ENCODE measurements at places on chromosomes 12 and 14. TPM values are rescaled to one million over a fixed set of nuclear protein-coding genes. Genes with fewer than 3 reads are reported as not detected.

The AQP6 gene
- total RNA-seq, result 0.14 TPM

DNA sequence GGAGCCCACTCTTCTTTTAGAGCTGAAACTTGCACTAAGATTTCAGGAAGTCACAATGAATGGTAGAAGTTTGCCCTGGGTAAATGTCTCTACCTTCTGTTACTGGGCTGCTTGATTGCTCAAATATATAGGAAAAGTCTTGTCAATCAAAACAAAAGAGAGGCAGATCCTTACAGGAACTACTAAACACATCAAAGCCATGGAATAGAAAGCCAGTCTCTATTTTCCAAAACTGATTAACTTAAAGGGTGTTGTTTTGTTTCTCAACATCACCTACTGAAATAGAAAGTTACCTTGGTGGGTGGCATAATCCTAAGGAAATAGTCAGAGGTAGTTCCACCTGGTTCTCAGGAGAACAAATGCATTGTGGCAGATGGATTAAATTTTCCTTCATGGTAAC is at the start of gene GPHB5:
Gene GPHB5 (minus strand): TSS at position 101 of the 400 bp plus-strand sequence. CDS start 1,086 bp downstream, outside the sequence.
- H3K27me3 ChIP-seq, result no peaks in the 10 kb centered on the region
- H3K27ac ChIP-seq, result no peak within 1 kb of the TSS
- no peak within 1 kb of the TSS for H3K4me3 ChIP-seq
- no peak for DNase-seq

- no peaks in the 10 kb centered on the region for H3K27me3 ChIP-seq
- H3K4me3 ChIP-seq, result no peak overlapping the region
- H3K4me1 ChIP-seq, result peaks cover 29% of the 10 kb centered on the region
- no peaks in the 10 kb centered on the region for H3K36me3 ChIP-seq
Measured at GRCh38 chr12:67460388-67460787, 188.2 kb upstream of the DYRK2 start.

DNA sequence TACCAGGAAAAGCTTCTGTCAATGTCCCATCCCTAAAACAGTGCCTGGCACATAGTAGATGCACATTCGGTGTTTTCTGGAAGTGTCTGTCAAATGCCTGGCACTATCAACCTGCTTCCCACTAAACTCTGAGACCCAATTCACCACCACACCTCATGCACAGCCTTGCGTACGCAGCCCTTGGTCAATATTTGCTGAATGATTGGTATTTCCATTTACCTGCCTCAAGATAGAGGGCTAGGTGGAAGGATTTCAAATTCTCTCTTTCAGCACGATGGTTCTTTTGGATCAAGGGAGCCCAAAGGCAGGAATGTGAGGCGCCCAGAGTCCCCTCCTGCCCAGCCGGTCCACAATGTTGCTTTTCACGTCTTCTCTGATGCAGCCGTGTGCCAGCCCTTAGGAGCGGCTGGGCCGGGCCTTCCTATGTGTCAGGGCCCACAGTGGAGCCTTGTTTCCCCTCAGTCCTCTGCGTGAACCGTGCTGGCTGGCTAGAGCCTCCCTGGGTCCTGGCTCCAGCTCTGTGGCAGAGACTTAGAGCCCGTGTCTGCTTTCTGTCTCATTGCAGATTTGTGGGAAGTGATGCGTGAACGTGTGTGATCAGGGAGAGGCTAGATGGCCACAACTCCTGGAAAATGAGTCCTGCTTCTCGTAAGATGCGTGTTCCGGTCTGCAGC is 99.9 kb upstream of the RFLNA start:
- no peaks in the 10 kb centered on the region for H3K4me1 ChIP-seq
- H3K36me3 ChIP-seq, result no peaks in the 10 kb centered on the region
- no peaks in the 10 kb centered on the region for H3K27me3 ChIP-seq
- no peak for DNase-seq
- no peak overlapping the region for H3K4me3 ChIP-seq

GRCh38 chr12:94813314-94813713 is 163.0 kb upstream of the TMCC3 start:
- H3K27me3 ChIP-seq, result no peaks in the 10 kb centered on the region
- no peaks in the 10 kb centered on the region for H3K4me1 ChIP-seq
- DNase-seq, result no peak
- H3K27ac ChIP-seq, result no peak overlapping the region

DNA sequence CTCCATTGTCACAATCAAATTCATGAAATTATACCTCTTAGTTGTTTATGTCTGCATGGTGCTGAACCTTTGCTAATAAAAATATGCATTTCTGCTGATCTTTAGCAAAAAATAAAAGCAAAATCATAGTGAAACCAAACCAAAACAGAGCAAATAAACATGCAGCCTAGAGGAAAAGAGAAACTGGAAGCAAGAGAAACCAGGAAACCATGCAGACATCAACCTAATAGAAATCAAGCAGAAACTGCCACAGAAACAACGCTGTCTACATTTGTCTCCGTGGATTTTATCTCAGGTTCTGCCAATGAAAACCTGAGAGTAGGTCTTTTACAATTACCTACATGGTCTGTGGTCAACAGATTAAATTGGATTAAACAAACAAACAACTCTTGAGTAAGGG is 173.7 kb downstream of the SYT10 start:
- no peaks in the 10 kb centered on the region for H3K27me3 ChIP-seq
- H3K4me3 ChIP-seq, result no peak overlapping the region
- no peak for DNase-seq
- no peaks in the 10 kb centered on the region for H3K36me3 ChIP-seq

DNA sequence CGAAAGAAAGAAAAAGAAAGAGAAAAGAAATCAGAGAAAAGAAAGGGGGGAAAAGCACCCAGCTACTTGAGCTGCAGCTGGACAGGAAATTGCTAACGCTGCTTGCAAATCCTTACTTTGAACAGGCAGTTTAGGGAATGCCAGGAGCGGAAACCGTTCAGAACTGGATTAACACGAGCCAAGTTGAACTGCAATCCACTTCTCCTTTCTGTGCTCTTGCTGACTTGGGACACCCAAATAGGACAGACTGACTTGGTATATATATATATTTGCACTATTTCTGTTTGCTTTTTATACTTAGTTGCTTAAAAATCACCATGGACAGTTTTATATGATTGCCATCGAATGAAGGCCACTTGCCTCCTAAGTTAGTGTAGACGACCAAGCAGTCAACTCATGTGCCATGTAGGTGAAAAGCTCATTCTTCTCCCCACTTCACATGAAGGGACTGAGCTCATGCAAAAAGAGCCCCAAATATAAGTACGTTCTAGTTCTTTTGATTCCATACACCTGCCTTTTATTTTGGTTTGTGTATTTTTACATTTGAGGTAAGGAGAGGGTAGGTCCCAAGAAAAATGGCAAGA is 5.5 kb downstream of the DUSP6 start:
- H3K36me3 ChIP-seq, result no peaks in the 10 kb centered on the region
- peak overlapping the region; percentile 66 for H3K4me3 ChIP-seq
- no peaks in the 10 kb centered on the region for H3K4me1 ChIP-seq
- DNase-seq, result peak; percentile 75
- H3K27ac ChIP-seq, result peak overlapping the region; percentile 59

The GUCY2C gene
- 0.55 TPM for total RNA-seq

- no peak overlapping the region for H3K27ac ChIP-seq
- no peaks in the 10 kb centered on the region for H3K27me3 ChIP-seq
- no peak for DNase-seq
- H3K36me3 ChIP-seq, result no peaks in the 10 kb centered on the region
Measured at GRCh38 chr14:103408491-103409155, 23.4 kb downstream of the MARK3 start.

The SLC6A13 gene
- total RNA-seq, result not detected

- no peaks in the 10 kb centered on the region for H3K36me3 ChIP-seq
- no peaks in the 10 kb centered on the region for H3K27me3 ChIP-seq
- no peak for DNase-seq
- peak overlapping the region; percentile 46 for H3K27ac ChIP-seq
- H3K4me3 ChIP-seq, result no peak overlapping the region
Measured at GRCh38 chr14:68539789-68540188, 253.1 kb downstream of the ZFP36L1 start.

DNA sequence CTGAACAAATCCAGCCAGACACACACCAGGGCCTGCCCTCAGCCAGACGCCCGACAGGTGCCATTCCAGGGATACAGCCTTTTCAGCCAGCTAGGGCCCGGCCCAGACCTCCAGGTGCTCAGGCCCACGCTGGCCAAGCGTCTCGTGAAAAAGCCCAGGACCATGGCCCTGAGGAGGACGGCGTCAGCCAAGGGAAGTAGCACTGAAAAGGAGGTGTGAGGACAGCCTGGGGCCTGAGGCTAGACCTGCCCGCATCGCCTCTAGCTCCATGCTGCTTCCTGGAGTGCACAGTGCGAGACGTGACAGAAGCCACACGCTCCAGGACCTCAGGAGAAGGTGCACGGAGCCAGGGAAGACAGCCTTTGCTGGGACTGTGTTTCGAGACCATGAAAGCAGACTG is 29.8 kb downstream of the GOLGA3 start:
- H3K4me3 ChIP-seq, result no peak overlapping the region
- DNase-seq, result no peak
- no peak overlapping the region for H3K27ac ChIP-seq
- no peaks in the 10 kb centered on the region for H3K4me1 ChIP-seq

DNA sequence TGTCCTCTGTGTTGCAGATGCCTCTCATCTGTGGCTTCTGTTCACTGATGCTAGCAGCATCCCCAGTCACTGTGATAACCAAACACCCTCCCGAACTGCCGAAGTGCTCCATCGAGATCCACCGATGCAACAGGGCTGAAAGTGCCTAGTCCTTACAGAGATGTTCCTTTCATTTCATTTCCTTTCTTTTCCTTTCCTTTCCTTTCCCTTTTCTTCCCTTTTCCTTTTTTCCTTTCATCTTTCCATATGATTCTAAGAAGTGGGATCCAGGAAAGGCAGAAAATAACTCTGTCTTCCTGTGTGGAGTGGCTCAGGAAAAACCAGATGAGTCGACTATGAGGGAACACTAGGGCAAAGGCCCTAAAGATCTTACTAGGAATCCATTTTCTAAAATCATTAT is 26.7 kb downstream of the FGF6 start:
- DNase-seq, result no peak
- no peak overlapping the region for H3K4me3 ChIP-seq

DNA sequence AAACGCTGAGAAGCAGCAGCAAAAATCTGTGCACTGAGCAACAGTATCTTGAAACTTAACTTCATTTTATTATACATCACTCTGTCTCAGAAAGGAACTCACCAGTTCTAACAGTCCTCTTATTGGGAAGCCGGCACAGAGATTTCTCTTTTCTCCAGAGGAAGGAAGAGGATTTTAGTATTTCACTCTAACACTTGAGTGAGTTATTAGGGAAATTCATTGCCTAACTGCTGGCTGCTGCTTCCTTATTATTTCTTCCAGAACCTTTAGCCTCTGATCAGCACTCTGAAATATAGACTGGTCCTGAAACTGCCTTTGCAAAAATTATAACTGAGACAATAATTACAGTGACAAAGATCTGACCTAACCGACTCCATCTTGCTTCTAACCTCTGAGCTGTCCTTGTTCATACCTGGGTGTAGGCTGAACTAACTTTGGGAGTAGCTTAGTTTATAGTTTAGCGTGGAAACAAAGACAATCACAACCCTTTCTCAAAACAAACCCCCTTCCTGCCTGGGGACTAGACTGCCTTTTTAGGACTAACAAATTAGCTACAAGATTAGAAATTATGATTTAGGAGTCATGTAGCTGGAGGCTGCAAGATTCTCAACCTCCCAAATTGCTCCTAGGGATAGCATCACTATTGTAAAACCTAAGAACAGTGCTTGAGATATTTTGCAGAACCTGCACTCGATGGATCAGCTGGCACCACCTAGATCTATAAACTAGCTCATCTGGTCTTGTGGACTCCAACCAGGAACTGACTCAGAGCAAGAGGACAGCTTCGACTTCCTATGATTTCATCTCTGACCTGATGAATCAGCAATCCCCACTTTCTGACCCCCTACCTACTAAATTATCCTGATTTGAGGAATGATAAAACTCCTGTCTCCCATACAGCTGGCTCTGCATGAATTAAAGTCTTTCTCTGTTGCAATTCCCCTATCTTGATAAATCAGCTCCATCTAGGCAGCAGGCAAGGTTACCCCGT is 117.5 kb downstream of the DYRK2 start:
- H3K36me3 ChIP-seq, result no peaks in the 10 kb centered on the region
- DNase-seq, result no peak
- peaks cover 7% of the 10 kb centered on the region for H3K4me1 ChIP-seq
- no peak overlapping the region for H3K4me3 ChIP-seq
- H3K27ac ChIP-seq, result no peak overlapping the region
- H3K27me3 ChIP-seq, result no peaks in the 10 kb centered on the region

- H3K4me3 ChIP-seq, result no peak overlapping the region
- H3K27ac ChIP-seq, result no peak overlapping the region
- no peak for DNase-seq
Measured at GRCh38 chr12:88590851-88591250, 10.6 kb upstream of the KITLG start.

- no peaks in the 10 kb centered on the region for H3K27me3 ChIP-seq
- no peak for DNase-seq
- H3K4me1 ChIP-seq, result no peaks in the 10 kb centered on the region
- peak overlapping the region; percentile 48 for H3K27ac ChIP-seq
- no peak overlapping the region for H3K4me3 ChIP-seq
- H3K36me3 ChIP-seq, result no peaks in the 10 kb centered on the region
Measured at GRCh38 chr12:106178562-106178961, 39.8 kb upstream of the NUAK1 start.
